ENCODE measurements at places on chromosomes 2 and 18. TPM values are rescaled to one million over a fixed set of nuclear protein-coding genes. Genes with fewer than 3 reads are reported as not detected.

PKDCC gene
- polyA plus RNA-seq: 4.1 TPM

GRCh38 chr2:209619782-209620181, 151.8 kb upstream of the UNC80 start:
- no peak for DNase-seq

GRCh38 chr2:239143858-239144712, 256.7 kb downstream of the HDAC4 start:
- peak; percentile 65 for DNase-seq

SCN3A gene
- 10.8 TPM for polyA plus RNA-seq

GRCh38 chr18:6941996-6942395, 175.6 kb downstream of the LAMA1 start:
- no peak for DNase-seq

DNA sequence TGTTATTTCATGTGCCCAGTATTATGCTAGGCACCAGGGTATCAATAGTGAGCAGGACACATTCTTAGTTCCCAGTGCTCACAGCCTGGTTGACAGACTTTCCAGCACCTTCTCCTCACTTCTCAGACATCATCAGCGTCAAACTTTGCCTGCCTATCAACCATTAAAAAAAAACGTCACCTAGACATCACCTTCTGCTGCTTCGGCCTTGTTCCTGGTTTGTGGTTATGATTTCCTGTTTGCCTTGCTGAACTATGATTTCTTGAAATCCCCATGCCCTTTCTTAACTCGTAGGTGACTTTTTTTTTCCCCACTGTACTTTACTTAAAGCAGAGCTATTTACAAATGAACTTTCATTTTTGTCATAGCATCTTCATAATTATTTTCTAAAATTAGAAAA, 60.4 kb upstream of the NABP1 start:
- DNase-seq: no peak

- no peak for DNase-seq
These were observed 62.6 kb downstream of the DSEL start for GRCh38 chr18:67453901-67454300.

DNA sequence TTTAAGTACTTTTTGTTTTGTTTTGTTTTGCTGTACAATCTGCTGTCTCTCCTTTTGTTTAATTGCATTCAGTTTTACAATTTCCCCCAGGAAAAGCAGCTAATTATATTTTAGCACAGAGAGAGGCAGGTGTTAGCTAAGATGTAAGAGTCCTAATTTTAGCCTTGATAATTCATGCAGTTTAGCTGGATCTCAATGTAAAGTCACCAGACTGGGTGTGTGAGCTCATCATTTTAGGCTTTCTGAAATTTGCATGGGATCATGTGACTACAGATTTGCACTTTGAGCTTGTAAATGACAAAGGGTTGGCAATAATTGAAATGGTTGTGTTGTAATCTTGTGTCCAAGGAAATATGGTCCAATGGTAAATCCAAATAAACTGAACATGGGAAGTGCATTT, 68.5 kb downstream of the ETAA1 start:
- no peak for DNase-seq

DNA sequence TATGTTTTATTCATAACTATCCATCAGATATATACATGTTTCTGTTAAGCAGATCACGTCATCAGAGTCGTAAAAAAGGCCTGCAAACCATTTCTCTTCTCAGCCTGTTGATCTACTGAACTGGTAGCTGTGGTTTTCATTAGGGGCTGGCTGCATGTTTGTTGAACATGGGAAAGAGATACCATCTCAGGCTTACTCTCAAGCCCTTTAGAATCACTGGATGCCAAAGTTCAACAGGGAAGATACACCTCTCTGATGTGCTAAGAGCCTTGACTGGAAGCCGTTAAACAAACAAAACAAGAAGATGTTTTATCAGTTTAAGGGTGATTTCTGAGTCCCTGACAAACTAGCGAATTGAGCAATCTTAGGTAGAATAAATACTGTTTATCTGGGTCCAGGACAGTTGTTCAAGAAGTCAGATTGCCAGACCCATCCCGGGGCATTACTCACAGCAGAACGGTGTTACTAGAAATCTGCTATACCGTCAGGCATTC, 94.5 kb upstream of the LMAN1 start:
- DNase-seq: no peak

CXCR2 gene
- polyA plus RNA-seq: 0.29 TPM

DNA sequence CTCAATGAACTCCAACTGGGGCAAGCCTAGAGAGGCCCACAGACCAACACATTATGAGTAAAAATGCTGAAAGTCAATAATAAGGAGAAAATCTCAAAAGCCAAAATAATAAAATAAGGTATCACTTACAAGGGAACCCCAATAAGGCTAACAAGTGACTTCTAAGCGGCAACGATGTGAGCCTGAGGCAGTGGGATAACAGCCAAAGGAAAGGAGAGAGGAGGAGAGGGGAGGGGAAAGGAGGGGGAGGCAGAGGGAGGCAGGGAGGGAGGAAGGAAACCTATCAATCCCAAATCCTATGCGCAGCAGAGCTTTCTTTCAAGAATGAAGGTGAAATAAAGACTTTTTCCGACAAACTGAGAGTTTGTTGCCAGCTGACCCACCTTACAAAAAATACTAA, 6.0 kb upstream of the NFATC1 start:
- DNase-seq: no peak

GRCh38 chr2:197600306-197600705, 75.1 kb downstream of the RFTN2 start:
- DNase-seq: no peak

MSTN gene
- not detected for polyA plus RNA-seq

FBXO36 gene
- polyA plus RNA-seq: 2.5 TPM

SH3BP4 gene
- polyA plus RNA-seq: 78.4 TPM

- no peak for DNase-seq
These were observed 204.9 kb downstream of the PTGR3 start for GRCh38 chr18:75003764-75004690.

GRCh38 chr2:45567288-45567963, 43.6 kb downstream of the SRBD1 start:
- no peak for DNase-seq

MYOM1 gene
- polyA plus RNA-seq: 3.1 TPM

GRCh38 chr2:268323-268722, 3.6 kb downstream of the ACP1 start:
- no peak for DNase-seq

DNA sequence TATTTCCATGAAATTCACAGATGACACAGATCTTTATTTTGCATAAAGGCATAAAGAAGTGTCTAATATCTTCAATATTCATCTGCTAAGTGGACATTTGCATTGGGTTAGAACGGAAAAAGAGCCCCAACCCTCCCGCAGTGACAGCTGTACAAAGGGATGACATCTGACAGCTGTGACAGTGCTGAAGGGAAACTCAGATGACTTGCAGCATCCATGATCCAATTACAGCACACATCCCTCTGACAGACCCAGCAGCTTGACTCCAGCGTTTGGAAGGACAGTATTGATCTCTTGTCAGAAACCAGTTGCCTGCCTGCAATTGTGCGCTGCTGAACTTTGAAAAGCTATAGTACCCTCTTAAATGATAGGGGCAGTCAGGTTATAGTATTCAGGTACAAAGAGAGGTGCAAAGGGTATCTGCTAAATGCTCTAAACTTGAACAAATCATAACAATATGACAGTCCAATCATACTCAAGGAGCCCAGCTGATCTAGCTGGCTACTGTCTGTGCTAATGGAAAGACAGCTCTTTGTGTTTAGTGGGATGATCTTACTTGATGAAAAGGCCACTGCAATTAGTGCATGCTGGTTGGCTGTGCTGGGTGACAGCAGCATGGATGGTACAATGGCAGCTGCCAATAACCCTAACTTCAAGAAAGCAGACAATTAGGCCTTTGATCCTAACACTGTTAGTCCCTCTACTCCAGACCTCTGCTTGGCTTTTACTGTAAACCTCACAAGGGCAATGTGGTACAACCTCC, 599.2 kb downstream of the NR4A2 start:
- DNase-seq: peak; percentile 96

DNA sequence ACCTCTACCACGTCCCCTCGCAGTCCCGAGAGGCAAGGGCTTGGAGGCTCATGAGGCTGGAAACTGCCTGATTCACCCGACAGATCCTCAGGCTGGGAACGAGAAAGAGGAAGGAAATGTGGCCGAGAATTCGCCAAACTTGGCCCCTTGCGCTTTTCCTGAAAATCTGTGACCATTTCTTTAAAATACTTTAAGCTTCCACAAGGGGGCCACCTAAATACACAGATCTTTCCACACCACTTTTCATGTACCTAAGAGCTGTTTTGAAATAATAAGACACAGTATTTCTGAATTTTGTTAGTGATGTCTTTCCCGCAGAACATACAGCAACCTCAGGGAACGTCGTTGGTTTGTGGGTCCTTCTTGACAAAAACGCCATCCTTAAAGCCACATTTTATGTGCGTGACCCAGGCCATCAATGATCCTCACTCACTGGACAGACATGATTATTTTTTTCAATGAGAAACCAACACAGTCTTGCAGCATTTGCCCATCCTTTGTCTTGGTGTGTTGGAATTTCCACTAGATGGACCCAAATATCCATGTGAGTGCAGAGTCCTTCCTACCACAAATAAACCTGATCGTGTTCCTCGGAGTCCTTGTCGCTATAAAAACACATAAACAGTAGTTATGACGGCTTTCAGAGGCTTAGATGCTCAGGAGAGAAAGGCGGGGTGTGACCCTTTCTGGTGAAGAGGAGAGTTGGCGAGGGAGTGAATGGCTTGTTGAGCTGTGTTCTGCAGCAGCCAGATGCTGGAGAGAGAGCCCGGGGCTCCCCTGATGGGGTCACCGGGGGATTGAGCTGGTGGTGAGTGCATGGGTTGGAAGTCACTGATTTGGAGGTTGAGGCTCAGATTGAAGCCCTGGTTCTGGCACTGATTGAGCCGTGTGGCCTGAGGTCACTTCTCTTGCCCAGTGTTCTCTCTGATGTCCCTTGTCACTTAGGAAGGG, 25.0 kb downstream of the DCDC2C start:
- peak; percentile 93 for DNase-seq

COL3A1 gene
- polyA plus RNA-seq: 13.5 TPM

- no peak for DNase-seq
These were observed 57.8 kb upstream of the ID2 start for GRCh38 chr2:8623958-8624591.

Measured in brain (organoid and tissue), 16 donors.